ENCODE measurements at places on chromosomes 2 and 18.
A peak's percentile ranks its signal among the peaks of the same experiment; 100 is the strongest.

- no peak for DNase-seq
Measured at GRCh38 chr2:26011990-26012856, 21.7 kb upstream of the RAB10 start.

- no peak for DNase-seq
Measured at GRCh38 chr18:76892832-76893231, 70.5 kb downstream of the ZNF236 start.

DNA sequence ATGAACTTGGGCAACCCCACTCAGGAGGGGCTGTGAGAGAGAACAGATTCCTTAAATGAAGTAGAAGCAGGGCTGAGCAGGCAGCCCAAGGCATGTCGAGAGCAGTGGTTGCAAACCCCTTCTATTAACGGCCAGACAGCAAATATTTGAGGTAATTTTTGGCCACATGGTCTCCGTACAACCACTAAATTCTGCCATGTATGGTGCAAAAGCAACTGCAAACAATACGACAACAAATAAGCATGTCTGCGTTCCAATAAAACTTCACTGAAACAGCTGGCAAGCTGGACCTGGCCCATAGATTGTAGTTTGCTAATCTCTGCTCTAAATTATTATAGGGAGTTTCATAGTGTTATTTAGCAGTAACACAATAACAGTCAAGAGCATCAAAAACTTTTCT, 217.0 kb upstream of the ZNF521 start:
- DNase-seq = no peak

GRCh38 chr2:231017231-231017598, 20.1 kb upstream of the C2orf72 start:
- DNase-seq = no peak

DNA sequence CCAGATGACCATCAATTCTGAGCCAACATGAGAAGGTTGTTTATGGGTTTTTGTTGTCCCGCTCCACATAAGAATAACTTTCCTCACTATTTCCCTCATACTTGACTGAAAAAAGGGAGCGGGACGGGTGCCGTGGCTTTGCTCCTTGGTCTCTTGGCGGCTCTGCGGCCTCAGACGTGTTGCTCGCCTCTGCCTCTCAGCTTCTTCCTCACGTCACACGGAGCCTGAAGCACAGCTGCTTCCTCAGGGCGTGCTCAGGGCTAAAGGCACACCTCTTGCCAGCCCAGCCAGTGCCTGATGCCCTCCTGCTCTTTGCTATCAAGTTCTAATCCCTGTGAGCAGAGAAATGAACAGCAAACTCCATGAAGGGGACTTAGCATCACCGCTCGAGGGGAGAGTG, 17.9 kb upstream of the ID2 start:
- no peak for DNase-seq

DNA sequence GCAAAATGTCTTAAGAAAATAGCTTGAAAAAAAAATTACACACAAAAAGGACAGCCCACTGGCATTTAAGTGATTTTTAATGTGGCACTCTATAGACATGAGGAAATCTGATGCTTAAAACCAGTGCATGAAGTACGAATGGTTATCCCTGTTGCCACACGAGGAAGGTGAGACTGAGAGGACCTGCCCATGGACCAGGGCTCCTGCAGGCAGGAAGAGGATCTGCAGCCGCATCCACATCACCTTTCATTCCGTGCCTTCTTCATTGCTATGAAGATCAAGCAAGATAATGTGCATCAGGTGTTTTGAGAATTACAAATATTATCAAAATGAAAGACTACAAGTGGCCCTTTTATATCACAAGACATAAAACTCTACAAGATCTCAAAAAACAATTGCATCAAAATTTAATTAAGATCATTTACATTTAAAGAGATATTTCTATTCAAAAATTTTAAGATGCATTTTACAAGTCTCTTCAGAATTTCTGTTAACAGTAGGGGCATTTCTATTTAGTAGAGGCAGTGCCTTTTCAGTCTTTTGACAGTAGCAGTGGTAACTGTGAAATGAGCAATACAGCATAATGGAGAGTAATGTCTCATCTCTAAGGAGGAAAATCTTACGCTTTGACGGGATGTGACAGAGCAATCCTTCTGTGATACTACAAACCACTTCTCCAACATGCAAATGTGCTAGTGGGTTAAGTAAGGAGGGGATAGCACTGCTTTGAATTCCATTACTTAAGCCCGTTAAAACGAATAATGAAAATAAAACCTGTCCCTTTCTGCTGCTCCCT, 83.4 kb downstream of the SLC5A7 start:
- peak; percentile 11 for DNase-seq

All from HuH-7.5 (cell line).